ENCODE measurements at places on chromosomes 13 and 19.

GRCh38 chr13:96575423-96576320, 418.6 kb downstream of the OXGR1 start:
- DNase-seq, result no peak

GRCh38 chr19:7997809-7998480, 7.5 kb downstream of the ELAVL1 start:
- no peak for DNase-seq

GRCh38 chr19:16111909-16112752, 442 bp downstream of the RAB8A start:
- DNase-seq, result no peak

GRCh38 chr13:106753251-106753650, 185.3 kb upstream of the ARGLU1 start:
- DNase-seq, result no peak

DNA sequence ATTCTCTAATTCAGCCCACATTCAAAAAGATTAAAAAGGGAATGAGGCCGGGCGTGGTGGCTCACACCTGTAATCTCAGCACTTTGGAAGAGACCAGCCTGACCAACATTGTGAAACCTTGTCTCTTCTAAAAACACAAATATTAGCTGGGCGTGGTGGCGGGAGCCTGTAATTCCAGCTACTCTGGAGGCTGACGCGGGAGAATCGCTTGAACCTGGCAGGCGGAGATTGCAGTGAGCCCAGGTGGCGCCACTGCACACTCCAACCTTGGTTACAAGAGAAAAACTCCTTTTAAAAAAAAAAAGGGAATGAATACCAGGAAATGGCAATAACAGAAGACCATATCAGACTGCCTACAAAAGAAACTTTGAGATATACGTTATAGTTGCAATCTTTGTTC, 1244.5 kb downstream of the PCDH9 start:
- DNase-seq, result no peak

- DNase-seq, result no peak
Measured at GRCh38 chr19:43425567-43426392, 11.1 kb downstream of the TEX101 start.

DNA sequence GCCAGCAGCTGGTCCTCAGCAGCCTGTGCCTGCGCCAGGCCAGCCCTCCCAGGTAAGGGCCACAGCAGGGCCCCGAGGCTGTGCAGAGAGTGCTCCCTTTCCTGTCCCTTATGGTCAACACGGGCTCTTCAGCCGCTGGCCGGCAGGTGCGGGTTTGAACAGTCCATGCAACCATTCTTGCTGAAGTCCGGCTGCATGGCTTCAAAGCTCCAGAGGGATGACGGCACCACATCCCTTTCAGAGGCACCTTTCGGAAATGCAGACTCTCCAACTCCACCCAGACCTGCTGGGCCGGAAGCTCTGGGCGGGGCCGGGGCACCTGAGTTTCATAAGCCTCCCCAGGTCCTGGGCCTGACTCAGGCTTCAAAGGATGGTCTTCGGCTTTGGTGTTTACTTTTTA, 81.3 kb downstream of the SPACA7 start:
- no peak for DNase-seq

GRCh38 chr19:8113017-8113416, 36.4 kb downstream of the FBN3 start:
- no peak for DNase-seq

- peak; percentile 46 for DNase-seq
Measured at GRCh38 chr13:102555914-102556553, 40.8 kb upstream of the TPP2 start.

GRCh38 chr19:19217099-19217498, 5.3 kb downstream of the NCAN start:
- DNase-seq, result no peak

DNA sequence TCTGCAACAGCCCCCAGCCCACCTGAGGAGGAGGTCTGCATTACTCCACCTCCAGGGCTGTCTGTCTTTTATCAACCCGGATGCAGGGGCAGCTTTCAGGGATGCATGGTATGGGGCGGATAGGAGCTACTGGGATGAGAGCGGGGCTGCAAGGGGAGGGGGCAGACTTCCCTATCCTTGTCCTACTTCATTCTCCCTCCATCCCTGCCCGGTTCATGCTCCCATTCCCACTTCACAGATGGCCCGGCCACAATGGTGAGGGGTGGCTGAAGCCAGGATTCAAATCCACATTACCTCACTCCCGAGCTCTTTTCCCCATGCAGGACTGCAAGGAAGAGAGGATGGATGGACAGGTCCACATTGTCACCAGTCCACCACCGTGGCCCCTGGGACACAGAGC, 40.5 kb upstream of the VSTM2B start:
- DNase-seq, result no peak

- DNase-seq, result no peak
Measured at GRCh38 chr19:18137242-18137641, 15.7 kb upstream of the PIK3R2 start.

DNA sequence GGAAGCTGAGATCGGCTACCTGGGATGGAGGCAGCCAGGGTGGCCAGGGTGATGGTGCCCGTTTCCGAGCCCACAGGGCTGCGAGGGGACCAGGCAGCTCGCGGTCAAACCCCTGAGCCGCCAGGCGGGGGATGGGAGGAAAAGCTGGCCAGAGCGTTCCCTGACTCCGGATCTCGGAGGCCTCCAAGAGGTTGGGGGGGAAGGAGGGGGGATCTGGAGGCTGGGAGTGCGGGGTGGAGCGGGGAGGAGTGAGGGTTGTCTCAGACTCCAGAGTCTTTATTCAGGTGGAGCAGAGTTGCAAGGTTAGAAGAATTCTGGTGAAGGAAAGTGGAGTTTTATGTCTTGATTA, 1.1 kb downstream of the CACNG7 start:
- no peak for DNase-seq

- DNase-seq, result no peak
Measured at GRCh38 chr13:110560601-110561343, 750 bp downstream of the RAB20 start.

GRCh38 chr13:95292622-95293021, 8.6 kb downstream of the ABCC4 start:
- no peak for DNase-seq

DNA sequence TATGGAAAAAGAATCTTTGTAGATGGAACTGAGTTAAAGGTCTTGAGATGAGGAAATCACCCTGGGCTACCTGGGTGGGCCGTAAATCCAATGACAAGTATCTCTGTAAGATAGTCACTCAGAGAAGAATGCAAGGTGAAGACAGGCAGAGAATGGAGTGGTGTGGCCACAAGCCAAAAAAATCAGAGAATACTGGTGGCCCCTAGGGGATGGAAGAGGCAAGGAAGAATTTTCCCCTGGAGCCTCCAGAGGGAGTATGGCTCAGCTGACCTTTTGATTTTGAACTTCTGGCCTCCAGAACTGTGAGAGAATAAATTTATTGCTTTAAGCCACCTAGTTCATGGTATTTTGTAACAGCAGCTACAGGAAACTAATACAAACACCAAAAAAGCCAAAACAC, 32.7 kb upstream of the CSNK1A1L start:
- DNase-seq, result no peak

- DNase-seq, result no peak
Measured at GRCh38 chr13:28338006-28338574, 156.8 kb downstream of the FLT1 start.

- no peak for DNase-seq
Measured at GRCh38 chr19:46067691-46068090, 26.9 kb upstream of the IGFL4 start.

DNA sequence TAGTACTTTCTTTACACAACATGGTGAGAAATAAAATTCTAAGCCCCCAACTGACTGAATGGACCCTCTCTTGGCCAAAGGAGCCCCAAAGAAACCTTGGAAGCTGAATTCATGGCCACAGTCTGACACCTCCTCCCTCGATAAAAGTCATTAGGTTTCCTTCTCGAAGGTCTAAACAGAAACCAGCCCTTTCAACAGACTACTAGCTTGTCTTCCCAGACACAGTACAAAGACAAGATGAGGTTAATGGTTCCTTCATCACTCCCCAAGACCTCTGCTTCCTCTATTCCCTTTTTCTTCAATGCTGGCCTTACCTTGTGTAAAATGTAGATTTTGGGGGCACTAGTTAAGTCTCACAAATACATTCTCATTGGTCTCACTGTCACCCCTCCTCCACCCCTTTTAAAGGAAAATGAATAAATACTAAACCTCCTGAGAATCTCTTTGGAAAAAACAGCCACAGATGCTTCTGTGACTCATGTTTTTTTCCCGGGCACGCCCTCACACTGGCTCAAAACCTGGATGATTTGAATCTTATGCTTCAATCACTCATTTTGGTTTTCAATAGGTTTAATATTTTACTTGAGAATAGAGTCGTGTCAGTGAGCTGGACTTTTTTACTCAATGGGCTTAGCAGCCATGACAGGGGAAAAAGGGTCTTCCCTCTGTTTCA, 65.8 kb upstream of the MED4 start:
- no peak for DNase-seq

DNA sequence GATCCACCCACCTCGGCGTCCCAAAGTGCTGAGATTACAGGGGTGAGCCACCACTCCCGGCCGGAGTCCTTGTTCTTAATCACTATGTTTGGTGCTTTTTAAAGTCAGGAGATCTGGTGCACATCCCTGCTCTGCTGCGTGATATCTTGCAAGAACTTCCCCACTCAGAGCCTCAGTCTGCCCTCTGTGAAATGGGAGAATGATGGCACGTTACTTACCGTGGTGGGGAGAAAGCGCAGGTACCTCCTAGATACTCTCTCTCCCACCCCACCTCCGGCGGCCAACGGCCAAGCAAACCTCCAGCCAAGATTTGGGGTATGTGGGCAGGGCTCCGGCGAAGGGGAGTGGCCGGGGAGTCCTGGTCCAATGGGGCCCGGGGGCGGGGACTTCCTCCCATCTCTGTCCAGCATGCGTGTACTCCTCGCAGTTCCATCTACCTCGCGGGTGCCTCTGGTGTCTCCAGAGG, at the start of gene RYR1:
Gene RYR1, plus strand, starts transcription at position 424 of the 466 bp plus-strand sequence. CDS start 139 bp downstream, outside the sequence.
- DNase-seq, result peak; percentile 40

- DNase-seq, result peak; percentile 3
Measured at GRCh38 chr13:81017513-81018152, 676.7 kb upstream of the SPRY2 start.

DNA sequence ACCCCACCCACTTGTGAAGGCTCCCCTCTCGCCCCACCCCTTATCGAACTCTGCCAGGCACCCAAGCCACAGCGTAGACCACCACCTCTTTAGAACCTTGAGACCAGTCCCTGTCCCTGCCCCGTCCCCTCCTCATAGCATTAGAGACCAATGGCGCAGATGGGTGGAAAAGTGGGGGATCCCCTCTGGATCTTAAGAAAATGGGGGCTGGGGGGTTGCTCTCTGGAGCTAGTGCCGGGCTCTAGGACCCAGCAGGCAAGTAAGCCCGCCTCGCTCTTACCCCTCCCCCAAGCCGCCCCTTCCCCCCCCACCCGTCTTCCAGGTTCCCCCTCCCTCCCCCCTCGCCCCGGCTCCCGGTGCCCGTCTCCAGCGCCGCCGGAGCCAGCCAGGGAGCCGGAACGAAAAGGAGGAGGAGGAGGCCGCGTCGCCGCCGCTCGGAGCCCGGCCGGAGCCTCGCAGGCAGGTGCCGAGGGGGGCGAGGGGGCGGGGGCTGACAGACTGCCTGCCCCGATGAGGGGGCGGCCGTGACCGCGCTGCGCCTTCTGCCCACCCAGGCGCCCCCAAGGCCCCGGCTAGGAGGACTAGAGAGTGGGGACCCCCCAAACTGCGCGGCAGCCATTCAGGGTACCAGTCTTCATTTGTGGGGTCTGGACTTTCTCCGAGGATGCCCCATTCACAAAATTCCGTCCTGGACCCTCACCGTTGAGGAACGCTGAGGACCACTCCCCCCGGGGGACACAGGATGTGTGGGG, at the start of gene SPRED3:
Gene SPRED3, plus strand, starts transcription at position 349 of the 752 bp plus-strand sequence. CDS start 1,606 bp downstream, outside the sequence.
- DNase-seq, result no peak

DNA sequence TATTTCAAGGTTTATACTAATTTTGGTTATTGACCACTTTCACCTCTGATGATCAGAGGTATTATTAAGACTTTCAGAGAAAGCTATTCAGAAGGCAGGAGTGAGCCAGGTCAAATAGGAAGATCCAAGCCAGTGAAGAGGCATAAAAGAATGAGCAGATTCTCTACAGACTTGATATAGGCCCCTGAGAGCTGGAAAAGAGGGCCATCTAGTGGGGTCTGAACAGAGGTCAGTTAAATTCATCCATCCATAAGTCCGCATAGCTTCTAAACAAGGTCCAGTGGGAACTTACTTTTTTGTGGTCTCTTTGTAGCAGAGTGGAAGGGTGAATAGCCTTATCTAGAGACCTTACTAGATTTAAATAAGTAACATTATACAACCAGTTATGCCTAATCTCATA, 126.6 kb upstream of the UFM1 start:
- DNase-seq, result no peak

- no peak for DNase-seq
Measured at GRCh38 chr19:2764945-2765344, 18.1 kb downstream of the SGTA start.

GRCh38 chr13:112103961-112104880, 37.3 kb downstream of the SOX1 start:
- DNase-seq, result no peak

DNA sequence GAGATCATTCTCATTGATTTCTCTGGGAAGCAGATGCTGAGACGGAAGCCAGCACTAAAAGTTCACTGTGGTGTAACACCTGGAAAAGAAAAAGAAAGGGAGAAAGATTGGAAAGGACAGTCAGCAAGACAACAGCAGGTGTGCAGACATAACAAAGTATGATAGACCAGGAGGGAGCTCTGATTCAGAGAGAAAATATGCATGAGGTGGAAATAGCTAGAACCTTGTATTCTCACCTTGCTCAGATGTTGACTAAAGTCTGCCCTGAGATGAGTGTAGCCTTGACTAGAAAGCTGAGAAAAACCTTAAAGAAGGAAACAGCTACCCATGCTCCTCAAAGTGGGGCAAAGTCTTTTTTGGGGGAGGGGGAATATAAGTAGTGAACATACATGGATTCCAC, 1711.8 kb downstream of the EFNB2 start:
- DNase-seq, result no peak

GRCh38 chr19:41641879-41642485, 15.1 kb upstream of the CEACAM4 start:
- peak; percentile 71 for DNase-seq

DNA sequence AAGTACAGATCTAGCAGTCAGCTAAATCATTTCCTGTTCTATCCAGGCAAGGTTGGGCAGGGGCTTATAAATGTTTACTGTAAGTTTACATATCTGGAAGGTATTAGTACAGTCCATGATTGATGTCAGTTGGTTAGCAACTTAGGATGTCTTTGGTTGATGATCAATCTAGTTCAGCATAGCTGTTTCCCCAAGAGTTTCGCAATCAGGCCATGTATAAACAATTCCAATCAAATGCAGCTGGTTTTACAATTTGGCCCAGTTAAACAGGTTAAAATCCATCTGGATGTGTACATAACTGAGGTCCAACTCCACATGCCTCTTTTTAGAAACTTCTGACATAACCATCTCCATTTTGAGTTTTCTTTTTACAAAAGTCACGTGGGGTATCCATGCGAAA, 6.9 kb downstream of the ZNF221 start:
- DNase-seq, result no peak

DNA sequence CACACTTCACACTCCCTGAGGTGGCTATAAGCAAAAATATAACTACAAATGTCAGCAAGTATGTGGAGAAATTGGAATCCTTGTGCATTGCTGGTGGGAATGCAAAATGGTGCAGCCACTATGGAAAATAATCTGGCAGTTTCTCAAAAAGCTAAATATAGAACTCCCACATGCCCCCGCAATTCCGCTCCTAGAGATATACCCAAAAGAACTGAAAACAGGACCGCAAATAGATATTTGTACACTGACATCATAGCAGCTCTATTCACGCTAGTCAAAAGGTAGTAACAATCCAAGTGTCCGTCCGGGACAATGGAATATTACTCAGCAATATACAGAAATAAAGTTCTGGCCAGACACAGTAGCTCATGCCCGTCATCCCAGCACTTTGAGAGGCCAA, 31.5 kb upstream of the TPM4 start:
- DNase-seq, result no peak
